HuH-7 (cell line): ENCODE measurements at places on chromosomes 3 and 15.

- DNase-seq: no peak
Observed at GRCh38 chr15:52466134-52466701, 62.5 kb downstream of the MYO5A start.

DNA sequence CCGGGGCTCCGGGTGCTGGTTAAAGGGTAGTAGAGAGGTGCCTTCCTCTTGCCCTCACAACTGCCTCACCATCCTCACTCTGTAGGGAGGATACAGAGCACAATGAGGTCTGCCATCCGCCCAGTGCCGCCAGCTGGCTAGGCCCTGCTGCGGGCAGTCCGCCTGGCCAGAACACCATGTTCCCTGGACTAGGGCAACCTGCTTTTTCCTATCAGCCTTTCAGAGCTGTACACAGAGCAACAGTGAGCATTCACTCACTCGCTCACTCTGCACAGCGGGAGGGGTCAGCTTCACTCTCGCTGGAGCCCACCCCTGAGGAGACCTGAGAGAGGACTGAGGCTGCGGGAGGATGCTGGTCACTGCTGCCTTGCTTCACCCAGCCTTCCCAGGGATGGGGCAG is 218.7 kb upstream of the CHRNA7 start:
- no peak for DNase-seq

- DNase-seq: no peak
Observed at GRCh38 chr3:123547881-123548519, 36.9 kb downstream of the HACD2 start.

DNA sequence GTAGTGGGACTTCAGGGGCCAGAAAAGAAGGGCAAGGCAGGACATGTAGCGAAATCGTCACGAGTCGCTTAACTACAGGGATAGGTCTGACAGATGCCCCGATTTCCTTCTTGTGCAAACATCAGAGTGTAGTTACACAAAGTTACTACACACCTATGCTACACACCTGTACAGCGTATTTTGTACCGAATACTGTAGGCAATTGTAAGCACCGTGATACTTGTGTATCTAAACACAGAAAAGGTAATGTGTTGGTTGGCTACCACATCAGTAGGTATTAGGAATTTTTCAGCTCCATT is 515 bp upstream of the MTHFS start:
- DNase-seq: no peak

DNA sequence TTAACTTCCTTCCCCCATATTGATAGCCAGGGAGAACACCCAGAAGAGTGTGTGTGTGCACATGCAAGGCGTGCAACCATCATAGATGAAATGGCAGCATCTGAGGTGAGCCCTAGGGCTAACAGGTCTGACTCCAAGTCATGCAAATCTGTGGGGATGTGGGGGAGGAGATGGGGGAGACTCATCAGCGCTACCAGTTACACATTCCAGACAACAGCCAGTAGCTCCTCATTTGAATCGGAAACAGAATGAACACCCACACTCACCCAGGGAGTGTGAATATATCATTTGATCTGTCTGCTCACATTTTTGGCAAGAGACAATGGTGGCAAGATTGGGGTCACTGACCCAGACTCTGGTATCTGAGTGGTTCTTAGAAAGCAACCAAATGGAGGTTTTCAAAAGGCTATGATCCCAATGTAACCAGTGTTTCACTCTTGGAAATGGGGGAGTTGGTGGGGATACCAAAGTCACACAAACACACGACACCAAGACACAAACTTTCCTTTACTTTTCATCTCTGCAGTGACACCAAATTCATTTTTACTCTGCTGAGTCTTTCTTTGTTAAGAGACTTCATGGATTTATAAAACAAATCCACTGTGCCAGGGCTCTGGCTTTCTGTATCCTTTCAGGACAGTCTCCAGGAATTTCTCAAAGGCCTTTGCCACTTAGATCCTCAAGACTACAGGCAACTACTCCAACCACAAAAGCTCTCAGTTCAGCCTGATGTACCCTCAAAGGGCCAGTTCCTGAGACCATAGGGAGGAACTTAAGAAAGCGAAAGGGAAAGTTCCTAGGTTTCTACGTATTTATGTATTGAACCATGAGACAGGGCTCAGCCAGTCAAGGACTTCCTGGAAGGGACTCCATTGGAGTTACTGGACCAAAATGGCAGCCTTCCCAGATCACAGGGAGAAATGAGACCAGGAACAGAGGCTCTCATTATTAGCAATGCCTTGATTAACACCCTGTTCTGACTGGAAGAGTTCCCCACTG is 2.2 kb downstream of the CDCP1 start:
- no peak for DNase-seq

GRCh38 chr3:173938159-173938558 is 540.6 kb downstream of the NLGN1 start:
- no peak for DNase-seq

GRCh38 chr3:45491344-45491743 is 103.0 kb downstream of the LARS2 start:
- no peak for DNase-seq

GRCh38 chr3:128804811-128805155 is 74.6 kb upstream of the ACAD9 start:
- no peak for DNase-seq

GRCh38 chr3:61569856-61570580 is 8.6 kb downstream of the PTPRG start:
- DNase-seq: no peak

- no peak for DNase-seq
Observed at GRCh38 chr3:1830851-1831250, 267.8 kb upstream of the CNTN4 start.

DNA sequence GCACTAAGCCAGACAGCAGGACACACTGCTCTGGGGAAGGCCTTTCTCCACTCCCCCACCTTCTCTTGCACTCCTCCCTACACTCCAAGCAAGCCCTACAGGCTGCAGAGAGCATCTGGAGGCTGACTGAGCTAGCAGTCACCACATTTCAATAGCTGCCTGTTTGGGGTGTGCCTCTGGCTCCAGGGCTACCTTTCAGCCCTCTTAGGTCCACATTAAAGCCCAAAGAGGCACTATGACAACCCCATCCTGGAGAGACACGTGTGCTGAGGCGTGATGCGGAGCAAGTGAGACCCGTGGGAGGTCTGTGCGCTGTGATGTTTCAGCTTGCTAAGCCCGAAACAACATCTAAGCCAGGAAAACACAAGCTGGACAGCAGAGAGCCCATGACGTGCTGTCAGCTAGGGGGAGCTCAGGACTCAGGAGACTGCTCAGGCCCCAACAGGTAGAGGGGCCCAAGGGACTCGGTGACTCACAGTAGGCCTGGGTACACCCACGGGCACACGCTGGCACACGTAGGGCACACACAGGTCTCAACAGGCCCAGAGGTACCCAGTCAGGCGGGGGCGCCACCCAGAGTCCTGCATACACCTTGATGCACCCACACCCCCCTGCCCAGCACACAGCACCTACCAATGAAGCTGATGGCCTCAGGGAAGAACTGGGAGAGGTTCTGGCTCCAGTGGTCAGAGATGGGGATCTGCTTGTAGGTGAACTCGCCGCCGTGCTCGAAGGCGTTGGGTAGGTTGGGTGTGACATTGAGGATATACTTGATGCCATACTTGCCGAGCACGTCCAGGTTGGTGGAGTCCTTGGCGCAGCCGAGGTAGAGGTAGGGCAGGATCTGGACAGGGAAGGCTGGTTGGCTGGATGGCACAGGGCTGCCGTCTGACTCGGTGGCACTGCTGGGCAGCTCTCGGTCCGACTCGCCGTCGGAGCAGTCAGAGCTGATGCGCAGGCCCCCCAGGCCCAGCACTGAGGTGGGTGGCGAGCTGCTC is 2.8 kb downstream of the DUSP7 start:
- DNase-seq: peak; percentile 60

GRCh38 chr3:112407214-112407887 is 74.4 kb downstream of the CD200 start:
- no peak for DNase-seq
